AG04450 (cell line): ENCODE measurements at places on chromosomes 16 and 17.

DNA sequence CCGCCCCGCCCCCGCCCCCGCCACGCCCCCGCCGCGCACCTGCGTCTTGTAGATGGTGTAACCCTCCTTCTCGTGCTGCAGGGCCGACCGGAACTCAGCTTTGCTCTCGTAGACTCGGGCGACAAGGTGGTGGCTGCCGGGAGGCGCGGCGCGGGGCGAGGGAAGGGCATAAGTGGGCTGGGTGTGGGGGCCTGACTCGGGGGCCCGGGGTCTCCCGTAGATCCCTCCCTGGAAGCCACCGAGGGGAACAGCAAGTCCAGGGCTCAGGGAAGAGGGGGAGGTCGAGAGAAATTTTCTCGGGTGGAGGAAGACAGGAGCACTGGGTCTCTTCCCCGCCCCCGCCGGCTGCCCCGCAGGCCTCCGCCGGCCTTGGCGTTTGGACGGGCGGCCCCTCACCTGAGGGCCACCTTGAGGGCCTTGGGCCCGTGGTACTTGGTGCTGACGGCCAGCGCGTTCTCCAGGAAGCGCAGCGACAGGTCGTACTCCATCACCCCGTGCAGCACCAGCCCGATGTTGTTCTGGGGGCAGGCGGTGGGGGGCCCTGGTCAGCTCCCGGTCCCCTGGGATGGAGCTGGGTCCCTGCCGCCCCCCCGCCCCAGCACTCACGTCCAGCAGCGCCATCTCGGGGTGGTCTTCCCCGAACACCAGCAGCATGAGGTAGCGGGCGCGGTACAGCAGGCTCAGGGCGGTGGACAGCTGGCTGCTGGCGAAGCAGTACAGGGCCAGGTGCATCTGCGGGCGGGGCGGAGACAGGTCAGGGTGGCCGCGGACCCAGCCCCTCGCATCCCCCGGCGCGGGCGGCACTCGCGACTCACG is 19.4 kb downstream of the CLUH start:
- DNase-seq, result no peak

GRCh38 chr17:44323359-44324091 is 1.1 kb downstream of the SLC25A39 start:
- no peak for DNase-seq

GRCh38 chr16:67184453-67184994 is 761 bp upstream of the MATCAP1 start:
- DNase-seq, result no peak

DNA sequence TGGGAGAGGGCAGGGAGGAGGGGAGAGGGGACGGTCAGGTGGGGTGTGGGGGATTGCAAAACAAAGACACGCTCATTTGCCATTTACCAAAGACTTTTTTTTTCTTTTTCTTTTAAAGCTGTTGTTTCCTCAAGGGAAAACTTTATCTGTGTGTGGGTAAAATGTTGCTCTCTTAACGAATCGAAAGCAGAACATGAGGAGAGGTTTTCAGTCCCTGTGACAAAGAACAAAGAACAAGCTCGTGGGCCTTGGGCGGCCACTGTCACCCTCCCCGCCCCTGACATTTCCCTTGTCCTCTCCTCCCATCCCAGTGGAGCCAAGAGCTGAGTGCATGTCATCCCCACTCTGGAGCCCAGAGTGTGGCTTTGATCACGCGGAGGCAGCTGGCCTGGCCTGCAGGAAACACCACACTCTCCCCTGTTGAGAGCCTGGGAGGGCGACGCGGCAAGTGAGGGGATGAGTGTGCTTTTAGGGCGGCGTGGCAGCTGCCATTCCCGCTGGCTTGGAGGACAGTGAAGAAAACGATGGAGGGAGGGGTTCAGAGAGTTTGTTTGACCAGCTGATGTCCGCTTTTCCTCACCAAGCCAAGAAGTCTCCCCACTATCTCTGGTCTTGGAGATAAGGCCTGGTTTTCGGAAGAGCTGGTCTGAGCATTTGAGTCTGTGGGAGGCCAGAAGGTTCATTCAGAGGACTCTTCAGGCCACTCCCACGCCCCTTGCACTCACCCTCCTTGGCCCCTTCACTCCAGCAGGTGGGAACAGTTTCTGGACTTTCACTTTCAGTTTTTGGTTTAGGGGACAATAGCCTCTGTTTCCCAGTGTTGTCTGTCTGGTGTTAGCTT is 11.4 kb downstream of the CCR7 start:
- no peak for DNase-seq

DNA sequence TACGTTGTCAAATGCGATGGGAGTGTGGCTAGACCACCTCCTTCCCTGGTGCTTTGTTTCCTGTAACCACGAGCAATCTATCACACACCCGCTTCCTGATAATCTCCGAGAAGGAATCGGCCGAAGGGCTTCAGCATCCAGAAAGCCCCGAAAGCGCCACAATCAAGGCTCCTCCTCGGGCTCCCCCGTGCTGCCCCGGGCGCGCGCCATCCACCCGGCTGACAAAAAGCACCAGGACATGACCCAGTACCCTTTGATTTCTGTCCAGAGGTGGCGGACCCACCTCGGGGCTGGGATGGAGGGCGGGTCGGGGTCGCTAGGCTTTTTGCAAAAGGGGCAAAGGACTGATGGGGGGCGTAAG is 743 bp upstream of the ARMC7 start:
- DNase-seq, result no peak

DNA sequence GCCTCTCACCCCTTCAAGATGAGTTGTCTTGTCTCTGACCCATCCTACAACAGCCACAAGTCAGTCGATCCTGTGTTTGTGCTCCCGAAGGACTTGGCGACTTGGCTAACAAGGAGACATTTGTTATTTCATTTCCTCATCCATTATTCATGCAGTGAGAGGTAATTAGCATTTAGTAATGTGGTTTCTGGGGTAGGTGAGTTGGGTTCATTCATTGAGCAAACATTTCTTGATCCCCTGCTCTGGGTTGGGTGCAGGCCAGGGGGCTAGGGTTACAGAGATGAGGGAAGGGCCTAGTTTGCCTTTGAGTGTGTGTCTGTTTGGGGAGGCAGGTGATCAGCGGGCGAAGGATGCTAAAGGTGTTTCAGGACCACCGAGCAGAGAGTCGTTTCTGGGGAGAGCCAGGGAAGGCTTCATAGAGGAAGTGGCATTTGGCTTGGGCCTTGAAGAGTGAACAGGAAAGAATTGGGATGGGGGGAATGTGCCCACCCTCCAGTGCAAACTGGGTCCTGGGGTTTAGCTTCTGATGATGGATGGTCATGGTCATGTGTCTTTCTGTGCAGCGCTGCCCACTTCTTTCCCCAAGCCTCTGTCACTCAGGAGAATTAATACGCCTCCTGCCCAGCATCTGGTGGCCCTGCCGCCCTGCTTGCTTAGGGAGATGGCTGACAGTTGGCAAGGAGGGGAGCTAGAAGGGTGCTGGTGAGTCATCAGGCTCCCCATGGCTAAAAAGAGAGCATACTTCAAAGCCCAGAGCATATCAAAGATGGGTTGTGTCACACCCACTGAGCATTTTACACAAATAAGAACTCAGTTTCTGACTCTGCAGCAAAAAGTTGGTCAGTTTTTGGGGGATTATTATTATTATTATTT is 38.5 kb downstream of the MSI2 start:
- no peak for DNase-seq

- no peak for DNase-seq
Measured at GRCh38 chr17:27455914-27456680, at the start of gene KSR1. Gene KSR1, plus strand, starts transcription at chr17:27456448. Its CDS starts 196 bp downstream, at chr17:27456644.

GRCh38 chr16:9033125-9033830 is 58.2 kb upstream of the HAPSTR1 start:
- DNase-seq, result no peak

GRCh38 chr17:41449008-41449407 is 8.2 kb upstream of the KRT38 start:
- DNase-seq, result no peak

DNA sequence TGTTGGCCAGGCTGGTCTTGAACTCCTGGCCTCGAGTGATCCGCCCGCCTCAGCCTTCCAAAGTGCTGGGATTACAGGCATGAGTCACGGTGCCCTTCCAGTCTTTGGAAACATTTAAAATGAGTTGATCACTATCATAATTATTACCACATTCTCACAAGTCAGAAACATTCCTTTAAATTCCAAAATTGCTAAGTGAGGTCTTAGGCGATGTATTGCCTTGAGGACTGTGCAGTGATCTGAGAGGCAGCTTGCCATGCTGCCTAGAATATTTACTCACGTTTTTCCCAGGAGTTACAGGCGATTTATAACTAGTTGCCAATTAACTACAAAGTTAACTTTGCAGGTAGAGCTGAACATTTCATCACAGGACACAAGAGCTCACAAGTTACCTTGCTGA is 5.7 kb upstream of the ATXN1L start:
- no peak for DNase-seq
